ENCODE measurements at places on chromosomes 7 and 10. TPM values are rescaled to one million over a fixed set of nuclear protein-coding genes. Genes with fewer than 3 reads are reported as not detected.

The AQP1 gene
- 0.36 TPM for total RNA-seq

The CYP26C1 gene
- not detected for total RNA-seq

The GRID1 gene
- 0.24 TPM for total RNA-seq

The PTPRN2 gene
- total RNA-seq = 0.96 TPM

The PRSS2 gene
- not detected for total RNA-seq

The SHTN1 gene
- 24.3 TPM for total RNA-seq

The RAB18 gene
- total RNA-seq = 77.8 TPM

The NANOS1 gene
- 3.2 TPM for total RNA-seq

The FAM237B gene
- total RNA-seq = not detected

The ZNF746 gene
- total RNA-seq = 17.7 TPM

The KCNMA1 gene
- 76.7 TPM for total RNA-seq

Data from A549 treated with CORT108297 at 1 μM for 4 hours (cell line).